Activated T-helper 1 cell treated with anti-CD3 and anti-CD28 coated beads, Interleukin-12 subunit alpha, Interleukin-12 subunit beta, Interleukin-2, Interleukin-4 antibody, amounts not matched to agents 30 ng/mL and 10 ng/mL and 1 ng/mL, durations not matched to agents 14 hours and 24 hours and 36 hours (primary cell): ENCODE measurements at places on chromosomes 6 and 20. TPM values are rescaled to one million over a fixed set of nuclear protein-coding genes. Genes with fewer than 3 reads are reported as not detected.

PLEKHG1 gene
- 0.27 and 0.80 TPM in 2 replicates for total RNA-seq

DNA sequence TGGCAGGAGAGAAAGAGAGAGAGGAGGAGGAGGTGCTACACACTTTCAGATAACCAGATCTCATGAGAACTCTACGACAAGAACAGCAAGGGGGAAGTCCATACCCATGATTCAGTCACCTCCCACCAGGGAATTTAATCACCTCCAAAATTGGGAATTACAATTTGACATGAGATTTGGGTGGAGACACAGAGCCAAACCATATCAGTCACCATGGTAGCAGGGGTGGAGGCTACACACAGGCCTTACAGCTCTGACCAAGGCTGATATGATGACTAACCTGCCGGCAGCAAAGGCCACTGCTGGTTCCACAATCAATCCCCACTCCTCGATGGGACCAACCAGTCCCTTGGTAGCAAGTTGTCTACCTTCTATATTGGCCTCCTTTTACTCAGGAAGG, 13.6 kb upstream of the RBM24 start:
- DNase-seq: no peak

- DNase-seq: no peak
Measured at GRCh38 chr6:157187182-157188083, 135.9 kb downstream of the TMEM242 start.

DNA sequence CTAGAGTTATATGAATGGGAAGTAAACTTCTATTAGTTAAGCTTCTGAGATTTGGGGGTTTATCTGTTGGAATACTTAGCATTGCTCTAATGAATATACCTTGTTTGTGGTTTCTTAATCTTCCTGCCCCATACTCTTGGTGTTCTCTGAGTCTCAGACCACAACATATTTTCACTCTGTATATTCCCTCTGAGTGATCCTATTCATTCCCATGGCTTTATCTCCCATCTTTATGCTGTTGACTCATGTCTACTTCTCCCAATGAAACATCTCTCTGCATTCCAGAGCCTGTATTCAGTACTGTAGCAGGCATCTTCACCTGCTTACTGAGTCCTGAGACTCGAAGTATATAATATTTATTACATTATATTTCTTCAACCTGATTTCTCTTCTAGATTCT, 283.7 kb upstream of the MAP3K7 start:
- DNase-seq: no peak

GRCh38 chr6:24439858-24440539, 37.3 kb downstream of the MRS2 start:
- DNase-seq: no peak

GRCh38 chr6:106381881-106382280, 21.4 kb downstream of the CRYBG1 start:
- DNase-seq: no peak

GRCh38 chr20:50339466-50339901, 148.9 kb downstream of the CEBPB start:
- DNase-seq: no peak

OTOR gene
- total RNA-seq: not detected in 2 replicates

DNA sequence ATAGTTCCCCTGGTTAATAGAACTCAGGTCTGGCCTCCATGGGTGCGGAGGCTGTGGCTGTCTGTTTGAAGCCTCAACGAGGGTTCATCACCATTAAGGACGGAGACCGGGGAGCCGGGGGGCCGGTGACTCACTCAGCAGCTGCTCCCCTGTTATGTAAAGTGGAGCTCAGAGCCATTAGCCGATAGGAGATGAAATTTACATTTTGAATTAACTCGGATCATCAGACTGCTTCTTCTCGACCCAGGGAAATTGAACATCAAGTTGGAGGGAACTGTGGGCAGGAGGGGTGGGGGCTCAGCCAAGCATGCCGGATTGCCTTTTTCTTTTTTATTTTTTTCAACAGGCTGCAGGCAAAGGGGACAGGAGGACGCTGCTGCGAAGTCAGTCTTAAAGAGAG, 12.3 kb downstream of the PCK1 start:
- DNase-seq: no peak

OPRL1 gene
- total RNA-seq: 0.16 and 0.20 TPM in 2 replicates

GRCh38 chr6:157975456-157975855, 6.2 kb upstream of the SYNJ2 start:
- no peak for DNase-seq

LPA gene
- not detected in 2 replicates for total RNA-seq

PPP1R16B gene
- total RNA-seq: 139 and 143 TPM in 2 replicates

- DNase-seq: no peak
Measured at GRCh38 chr6:44056392-44057237, 70.6 kb downstream of the MRPL14 start.

DNA sequence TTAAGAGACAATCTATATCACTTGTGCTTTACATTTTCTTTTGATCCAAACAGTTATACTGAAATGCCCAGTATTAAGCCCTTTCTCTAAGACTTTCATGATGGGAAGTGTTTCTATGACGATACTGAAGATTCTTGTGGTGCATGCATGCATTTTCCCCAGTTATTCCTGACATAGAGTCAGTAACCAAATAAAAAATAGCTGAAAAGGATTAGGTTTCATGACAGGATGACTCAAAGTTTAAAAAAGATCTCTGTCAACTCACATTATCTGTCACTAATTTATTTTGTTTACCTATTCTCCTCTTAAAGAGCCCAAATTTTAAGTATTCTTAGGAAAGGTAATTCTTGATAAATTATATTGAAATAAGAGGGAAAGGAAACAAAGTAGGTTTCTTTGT, 98.4 kb downstream of the SESN1 start:
- DNase-seq: no peak

- no peak for DNase-seq
Measured at GRCh38 chr20:45341939-45342854, 6.0 kb downstream of the SDC4 start.

LY6G5B gene
- 29.5 and 35.1 TPM in 2 replicates for total RNA-seq

DNA sequence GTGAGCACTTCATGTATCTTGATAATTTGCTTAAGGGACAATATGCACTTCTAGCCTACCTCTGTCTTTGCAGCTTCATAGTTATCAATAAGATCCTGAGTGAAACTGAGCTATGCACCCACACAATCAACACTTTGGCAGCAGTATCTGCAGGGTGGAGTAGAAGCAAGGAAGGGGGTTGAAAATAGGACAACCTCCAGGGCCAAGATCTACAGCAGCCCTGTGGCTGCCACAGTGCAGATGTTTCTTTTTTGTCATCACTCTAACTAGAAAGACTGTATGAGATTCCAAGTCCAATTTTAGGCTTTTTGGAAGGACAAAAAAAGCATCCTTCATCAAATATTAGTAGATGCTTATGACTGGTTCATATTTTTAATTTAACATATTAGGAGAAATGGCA, 336.1 kb upstream of the CITED2 start:
- no peak for DNase-seq

DNA sequence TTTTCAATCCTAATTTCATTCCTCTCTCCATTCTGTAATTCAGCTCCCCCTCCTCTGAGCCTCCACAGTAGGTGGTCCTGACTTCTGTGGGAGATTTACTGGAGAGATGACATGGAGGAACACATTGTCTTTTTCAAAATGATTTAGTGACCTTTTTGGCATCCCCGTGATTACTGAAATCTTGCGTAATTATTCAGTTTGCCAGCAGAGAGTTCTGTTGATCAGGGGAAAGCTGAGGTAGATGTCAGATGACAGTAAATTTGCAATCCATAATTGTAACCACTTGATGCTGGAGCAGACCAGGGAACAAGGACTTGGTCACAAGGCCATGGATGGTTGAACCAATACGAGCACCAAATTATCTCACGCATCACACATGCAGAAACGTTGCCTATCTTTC, 302.2 kb downstream of the TSHZ2 start:
- DNase-seq: no peak

DNA sequence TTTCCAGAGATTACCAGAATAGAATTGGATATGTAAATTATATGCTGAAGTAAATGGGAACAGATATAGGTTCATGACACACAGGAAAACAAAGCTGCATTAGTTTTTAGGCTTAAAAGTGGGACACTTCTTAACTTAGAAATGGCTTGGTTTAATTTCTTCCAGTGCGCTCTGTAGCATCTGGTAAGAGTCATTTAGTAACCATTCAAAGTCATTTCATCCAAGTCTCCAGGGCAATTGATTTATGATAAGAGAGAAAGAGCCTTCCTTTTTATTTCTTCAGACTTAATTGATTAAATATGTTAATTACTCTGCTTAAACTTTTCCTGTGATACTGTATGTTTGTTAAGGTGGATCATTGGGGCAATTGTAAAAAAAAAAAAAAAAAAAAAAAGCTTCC, 368.0 kb downstream of the DOK5 start:
- no peak for DNase-seq

DNA sequence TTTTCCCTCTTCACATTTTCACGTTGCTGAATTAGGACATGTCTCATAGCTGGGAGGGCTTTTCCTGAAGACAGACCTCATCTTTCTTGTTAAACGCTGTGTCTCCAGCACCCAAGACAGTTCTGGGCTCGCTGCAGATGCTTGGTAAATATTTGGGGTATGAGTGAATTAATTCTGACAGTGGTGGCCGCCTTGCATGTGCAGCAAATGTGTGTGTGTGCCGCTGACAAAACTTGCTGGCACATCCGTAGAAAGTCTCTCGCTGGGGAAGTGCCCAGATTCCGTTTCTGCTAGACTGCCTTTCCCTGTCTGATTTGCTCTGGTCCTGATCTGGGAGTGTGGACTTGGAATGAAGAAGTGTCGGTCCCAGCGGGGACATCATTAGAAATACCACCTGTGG, 48.2 kb upstream of the ZNFX1 start:
- DNase-seq: no peak

GRCh38 chr6:108464418-108465097, 96.2 kb upstream of the FOXO3 start:
- no peak for DNase-seq

SIRPB2 gene
- not detected in 2 replicates for total RNA-seq

- no peak for DNase-seq
Measured at GRCh38 chr20:13857304-13857703, 72.5 kb downstream of the NDUFAF5 start.

FRMD1 gene
- total RNA-seq: not detected in 2 replicates

DNA sequence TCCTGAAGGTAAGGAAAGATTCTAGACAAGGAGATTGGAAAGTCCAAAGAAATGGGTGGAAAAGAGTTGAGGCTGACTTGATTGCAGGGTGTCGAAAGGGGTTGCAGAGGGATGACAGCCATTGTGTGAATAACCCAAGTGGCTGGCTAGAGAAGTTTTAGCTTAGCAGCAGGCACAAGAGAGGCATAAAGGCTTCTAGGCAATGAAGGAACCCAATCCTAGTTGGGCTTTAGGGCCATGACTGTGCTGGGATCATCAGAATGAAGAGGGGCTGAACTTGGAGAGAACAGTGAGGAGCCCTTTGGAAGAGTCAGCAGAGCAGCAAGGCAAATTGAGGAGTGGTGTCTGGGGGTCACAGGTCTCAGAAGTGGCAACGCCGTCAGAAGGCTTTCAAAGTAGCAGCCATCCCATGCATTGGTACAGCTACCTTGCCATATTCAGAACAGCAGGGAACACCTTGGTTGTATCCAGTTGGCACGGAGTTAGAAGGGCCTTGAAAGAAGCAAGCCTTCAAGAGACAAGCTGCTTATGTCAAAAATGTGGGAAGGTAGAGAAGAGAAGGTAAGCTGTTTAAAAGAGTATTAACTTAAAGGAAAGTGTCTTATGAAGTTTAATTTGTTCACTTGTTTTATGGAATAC, 146.4 kb downstream of the ADGRG6 start:
- DNase-seq: no peak

GRCh38 chr20:42158272-42158671, 540.1 kb upstream of the CHD6 start:
- DNase-seq: no peak

DNA sequence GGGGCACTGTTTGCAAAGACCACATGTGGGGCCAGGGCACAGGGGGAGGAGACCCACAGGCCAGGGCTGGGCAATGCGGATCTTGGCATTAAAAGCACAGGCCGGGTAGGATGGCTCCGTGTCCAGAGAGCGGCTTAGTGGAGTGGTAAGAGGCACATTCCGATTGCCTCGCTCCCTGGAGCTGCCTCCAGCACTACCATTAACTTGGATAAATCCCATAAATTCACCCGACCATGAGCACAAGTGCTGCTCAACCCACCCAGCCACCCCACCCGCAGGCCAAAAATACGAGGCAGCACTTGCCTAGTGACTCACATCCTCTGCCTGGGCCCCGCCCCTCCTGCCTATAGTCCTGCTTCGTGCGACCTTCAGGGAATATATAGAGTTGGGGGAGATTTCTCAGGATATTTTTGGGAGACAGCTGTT, 67.5 kb upstream of the QKI start:
- DNase-seq: no peak

BPIFB4 gene
- not detected in 2 replicates for total RNA-seq

DNA sequence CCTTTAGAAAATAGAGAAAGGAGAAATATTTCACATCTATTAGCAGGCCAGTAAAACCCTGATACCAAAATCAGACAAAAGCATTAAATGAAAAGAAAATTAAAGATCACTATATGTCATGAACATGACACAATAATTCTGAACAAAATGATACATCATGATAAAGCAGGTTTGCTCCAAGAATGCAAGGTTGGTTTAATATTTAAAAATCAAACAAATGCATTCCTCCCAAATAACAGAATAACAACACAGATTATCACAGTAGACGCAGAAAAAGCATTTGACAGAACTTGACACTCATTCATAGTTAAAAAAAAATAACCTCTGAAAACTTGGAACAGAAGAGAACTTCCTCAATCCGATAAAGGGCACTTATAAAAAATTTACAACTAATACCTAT, 22.9 kb upstream of the ARMC2 start:
- DNase-seq: no peak

DNA sequence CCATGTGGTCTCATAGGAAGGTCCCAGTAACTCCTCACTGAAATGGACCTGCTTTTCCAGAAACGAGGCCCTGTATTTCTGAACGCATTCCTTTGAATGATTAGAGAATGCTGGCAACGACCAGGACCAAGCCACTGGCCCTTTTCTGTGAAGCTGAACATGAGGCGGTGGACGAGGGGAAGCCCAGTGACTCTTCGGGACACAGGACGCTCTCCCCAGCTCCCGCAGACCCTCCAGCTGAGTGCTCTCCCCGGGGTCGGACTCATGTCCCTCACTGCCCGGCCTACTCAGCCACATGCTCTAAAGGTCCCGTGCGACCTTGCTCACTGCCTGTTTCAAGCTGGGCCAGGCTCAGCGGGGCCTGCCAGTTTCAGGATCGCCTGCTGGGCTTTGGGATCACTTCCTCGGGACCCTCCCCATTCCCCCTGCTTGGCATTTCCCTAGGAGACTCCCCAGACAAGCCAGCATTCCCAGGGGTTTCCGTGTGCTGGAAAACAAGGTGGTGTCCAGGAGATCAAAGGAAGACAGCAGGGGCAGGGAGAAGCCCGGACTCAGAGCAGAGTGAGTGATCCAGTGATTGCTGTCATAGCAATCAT, 2.6 kb upstream of the CST9 start:
- no peak for DNase-seq

GRCh38 chr20:15740046-15740775, 833.0 kb downstream of the KIF16B start:
- DNase-seq: no peak

SUMO4 gene
- total RNA-seq: 11.6 and 12.0 TPM in 2 replicates

CYP39A1 gene
- not detected in 2 replicates for total RNA-seq
